ENCODE measurements at places on chromosomes 13 and 19.

- DNase-seq = no peak
Measured at GRCh38 chr19:38013913-38014580, 107.0 kb downstream of the SIPA1L3 start.

- DNase-seq = no peak
Measured at GRCh38 chr19:40565355-40565754, 11.3 kb upstream of the SHKBP1 start.

DNA sequence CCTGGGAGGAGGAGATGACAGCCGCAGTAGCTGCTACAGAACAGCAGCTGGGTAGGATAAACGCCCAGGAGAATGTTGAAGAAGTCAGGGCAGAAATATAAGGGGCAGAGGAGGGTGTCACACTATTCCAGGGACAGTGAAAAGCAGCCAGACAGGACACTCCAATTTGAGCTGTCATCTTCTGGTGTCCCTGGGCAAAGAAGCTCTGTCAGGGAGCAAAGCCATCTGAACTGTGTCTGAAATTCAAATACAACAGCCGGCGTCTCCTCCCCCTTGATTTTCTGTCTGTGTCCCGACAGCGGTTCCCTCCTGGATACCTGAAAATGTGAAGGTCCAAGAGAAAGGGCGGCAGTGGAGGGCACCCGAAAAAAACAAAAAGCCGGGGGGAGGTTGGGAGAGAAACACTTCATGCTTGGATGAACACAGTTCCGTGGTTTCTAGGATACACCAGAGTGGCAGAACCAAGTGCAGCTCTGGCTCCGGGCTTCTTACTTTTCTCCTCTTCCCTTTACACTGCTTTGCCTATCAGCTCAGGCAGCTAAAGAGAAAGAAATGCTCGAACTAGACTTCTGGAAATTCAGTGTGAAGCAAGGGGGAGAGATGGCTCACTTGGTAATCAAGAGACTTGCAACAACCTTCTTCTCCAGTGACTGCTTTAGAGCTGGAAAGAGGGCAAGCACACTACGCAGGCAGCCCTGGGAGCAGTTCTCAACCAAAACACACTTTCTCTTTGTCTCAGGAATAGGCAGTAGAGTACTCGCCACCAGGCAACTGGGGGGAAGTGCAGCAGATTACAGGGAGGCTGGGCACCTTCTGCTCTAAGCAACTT is 465.6 kb downstream of the ITGBL1 start:
- no peak for DNase-seq

DNA sequence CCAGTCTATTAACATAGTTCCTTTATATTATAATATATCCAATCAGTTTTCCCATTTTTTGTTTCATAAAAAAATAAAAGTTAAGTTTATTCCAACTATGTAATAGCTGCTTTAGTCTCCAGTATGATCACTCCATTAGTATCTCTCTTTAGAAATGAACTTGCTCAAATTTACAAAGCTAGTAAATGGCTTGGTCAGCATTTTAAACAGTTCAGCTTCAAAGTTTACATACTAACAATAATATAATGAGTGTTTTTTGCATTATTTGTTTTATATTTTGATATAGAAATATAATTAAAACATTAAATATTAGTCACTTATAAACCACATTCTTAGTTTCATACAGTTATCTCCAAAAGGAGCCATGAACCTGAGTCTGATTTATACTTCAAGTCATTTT is 1073.8 kb downstream of the SLITRK5 start:
- no peak for DNase-seq

Data from esophagus muscularis mucosa (tissue), 4 donors.